ENCODE measurements at places on chromosomes 3 and 15.

DNA sequence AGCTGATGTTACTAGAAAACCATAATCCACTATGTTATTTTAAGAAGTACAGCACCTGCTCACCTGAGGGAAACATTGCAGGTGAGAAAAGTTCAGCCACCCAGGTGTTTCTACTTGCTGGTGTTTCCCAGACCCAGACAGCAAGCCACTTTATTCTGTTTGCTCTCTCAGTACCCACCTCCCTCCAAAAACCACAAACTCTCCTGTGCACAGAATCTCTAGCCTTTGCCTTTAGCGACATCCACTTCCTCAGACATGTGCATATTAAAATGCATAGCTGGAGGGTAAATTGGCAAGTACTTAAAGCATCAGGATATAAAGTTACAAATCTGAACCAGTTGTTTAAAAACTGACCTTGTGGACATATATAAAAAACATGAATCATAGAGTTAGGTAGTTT, 36.7 kb downstream of the VGLL3 start:
- no peak for DNase-seq
- no peak overlapping the region for H3K27ac ChIP-seq
- peaks cover 4% of the 10 kb centered on the region for H3K4me1 ChIP-seq

GRCh38 chr3:9214599-9214998, 34.8 kb downstream of the SRGAP3 start:
- no peak overlapping the region for H3K27ac ChIP-seq
- no peak overlapping the region for H3K4me3 ChIP-seq
- H3K36me3 ChIP-seq = no peaks in the 10 kb centered on the region
- no peaks in the 10 kb centered on the region for H3K4me1 ChIP-seq

- H3K27ac ChIP-seq = no peak overlapping the region
- DNase-seq = peak; percentile 78
- no peaks in the 10 kb centered on the region for H3K36me3 ChIP-seq
- no peak overlapping the region for H3K4me3 ChIP-seq
Observed at GRCh38 chr3:194875581-194876402, 190.1 kb downstream of the FAM43A start.

GRCh38 chr3:18080198-18080689, 337.8 kb upstream of the TBC1D5 start:
- no peak for DNase-seq
- no peak overlapping the region for H3K4me3 ChIP-seq
- H3K27me3 ChIP-seq = no peaks in the 10 kb centered on the region
- H3K4me1 ChIP-seq = no peaks in the 10 kb centered on the region

- DNase-seq = no peak
- H3K36me3 ChIP-seq = no peaks in the 10 kb centered on the region
Observed at GRCh38 chr3:13863382-13863952, 16.4 kb downstream of the WNT7A start.

Data from trophoblast cell (in vitro differentiated cells and primary cell).